Muscle of arm (tissue), 14 donors: ENCODE measurements at places on chromosomes 12 and 14.

DNA sequence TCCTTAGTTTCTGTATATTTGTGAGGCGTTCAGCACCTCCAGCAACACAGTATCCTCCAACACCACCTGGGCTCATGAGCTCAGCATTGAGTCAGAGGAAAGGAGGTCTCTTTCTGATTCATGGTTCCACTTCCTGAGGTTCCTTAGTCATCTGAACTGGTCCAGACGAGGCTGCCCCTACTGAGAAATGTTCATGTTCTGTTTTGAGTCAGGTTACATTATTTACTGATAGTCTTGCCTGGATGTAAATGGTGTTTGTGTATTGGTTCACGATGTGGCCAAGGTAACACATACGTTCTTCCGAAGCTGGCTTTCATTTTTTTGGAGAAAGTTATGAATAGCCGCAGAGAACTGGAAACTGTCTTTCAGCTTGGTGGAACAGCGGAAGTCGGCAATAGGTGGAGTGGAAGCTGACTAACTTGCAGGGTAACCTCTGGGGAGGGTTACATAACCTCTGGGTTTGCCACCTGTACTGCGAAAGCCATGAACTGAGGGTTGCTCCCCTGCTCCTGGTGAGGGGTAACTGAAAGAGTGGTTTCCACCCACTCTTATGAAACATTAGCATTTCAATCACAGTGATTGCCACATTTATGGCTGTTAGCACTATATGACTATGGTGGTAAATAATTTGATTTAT is 42.2 kb upstream of the MANSC4 start:
- no peak for DNase-seq

DNA sequence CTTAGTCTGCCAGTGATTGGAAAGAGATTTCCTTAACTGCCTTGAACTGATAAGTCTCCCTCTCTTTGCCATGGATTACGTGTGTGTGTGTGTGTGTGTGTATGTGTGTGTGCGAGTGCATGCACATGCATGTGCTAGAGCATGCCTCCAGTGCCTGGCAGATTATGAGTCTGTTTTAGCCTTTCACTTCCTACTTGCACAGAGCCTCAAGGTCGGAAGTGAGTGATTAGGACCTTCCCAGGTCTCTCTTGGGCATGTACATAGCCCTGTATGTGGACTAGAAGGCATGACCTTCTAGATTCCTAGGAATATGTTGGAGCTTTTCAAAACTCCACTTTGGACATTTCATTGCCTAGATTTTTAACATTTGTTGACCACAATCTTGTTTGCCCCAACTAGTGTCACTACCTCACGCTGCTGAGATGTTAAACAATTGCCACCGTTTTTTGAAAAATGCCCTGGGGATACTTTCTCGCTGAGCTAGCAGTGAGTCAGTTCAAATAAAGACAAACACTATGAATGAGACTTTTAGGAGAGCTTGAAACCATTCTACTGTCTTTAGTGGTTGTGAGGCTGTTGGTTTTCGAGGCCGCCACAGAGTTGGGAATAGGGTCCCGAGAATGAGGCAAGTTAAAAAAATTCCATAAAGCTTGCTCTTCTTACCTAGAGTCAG is 28.2 kb downstream of the KIAA0586 start:
- no peak for DNase-seq

DNA sequence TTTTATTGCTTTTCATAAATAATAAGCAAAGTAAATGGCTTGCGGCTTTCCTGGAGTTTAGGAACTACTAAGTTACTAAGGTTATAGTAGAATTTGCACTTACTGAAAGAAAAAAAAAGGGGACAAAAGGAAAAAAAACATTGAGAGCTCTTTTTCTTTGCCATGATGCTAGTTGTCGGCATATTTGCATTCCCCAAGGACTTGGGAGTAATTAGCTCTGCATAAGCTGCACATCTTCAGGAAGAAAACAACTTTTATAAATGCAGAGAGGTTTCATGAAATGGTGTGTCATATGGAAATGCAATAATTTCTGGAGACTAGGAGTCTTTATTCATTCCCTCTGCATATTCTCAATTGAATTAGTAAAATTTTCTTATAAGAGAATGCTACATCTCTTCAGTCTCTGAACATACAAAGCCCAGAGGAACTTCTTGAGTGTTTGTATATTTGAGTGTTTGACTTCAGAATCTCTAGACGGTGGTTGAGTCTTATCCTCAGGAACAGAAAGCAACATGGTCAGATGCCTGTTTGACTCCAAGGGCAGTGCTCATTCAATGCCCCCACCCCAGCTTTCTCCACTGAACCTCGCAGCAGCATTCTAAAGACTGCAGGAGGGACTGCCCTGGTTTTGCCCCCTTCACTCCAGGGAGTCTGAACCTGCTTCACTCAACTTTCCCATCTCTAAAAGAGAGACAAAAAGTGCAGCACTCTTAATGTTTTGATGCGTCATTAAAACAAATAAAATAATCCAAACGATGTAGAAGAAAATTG is 158.9 kb upstream of the EEA1 start:
- DNase-seq = no peak

- DNase-seq = no peak
Measured at GRCh38 chr14:77903221-77903620, 103.3 kb downstream of the ADCK1 start.

DNA sequence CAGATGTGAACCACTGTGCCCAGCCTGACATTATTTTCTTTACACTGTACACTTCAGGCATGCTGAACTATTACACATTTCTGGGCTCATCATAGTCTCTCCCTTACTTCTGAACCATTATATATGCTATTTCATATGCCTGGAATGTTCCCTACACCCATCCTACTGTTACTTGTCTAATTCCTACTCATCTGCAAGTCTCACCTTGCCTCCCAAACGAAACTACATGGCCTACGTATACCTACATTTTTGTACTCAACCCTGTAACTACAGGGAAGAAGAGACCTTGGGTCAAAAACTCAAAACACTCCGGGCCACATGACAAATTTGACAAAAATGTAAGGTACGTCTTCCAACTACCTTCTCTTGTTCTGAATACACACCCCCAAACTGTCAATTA is 9.5 kb upstream of the EEA1 start:
- DNase-seq = no peak

DNA sequence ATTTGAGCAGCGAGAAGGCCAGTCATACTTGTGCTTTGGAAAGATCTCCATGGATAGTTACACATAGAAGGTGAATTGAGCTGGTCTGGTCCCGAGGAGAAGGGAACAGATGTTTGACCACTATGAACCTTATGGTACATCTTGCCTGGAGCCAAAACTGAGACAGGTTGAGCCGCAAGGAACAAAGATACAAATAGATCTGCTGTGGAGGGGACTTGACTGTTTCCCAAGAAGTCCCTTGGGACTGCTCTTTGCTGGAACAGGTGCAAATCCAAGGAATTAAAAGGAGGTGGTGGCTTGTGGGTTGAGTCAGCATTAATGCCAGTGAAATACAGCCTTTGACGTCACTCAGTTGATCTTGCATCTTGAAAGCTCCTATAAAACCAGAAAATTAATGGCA is 68.8 kb upstream of the PRIMA1 start:
- no peak for DNase-seq

GRCh38 chr14:64745511-64746091 is 41.4 kb downstream of the PLEKHG3 start:
- no peak for DNase-seq

DNA sequence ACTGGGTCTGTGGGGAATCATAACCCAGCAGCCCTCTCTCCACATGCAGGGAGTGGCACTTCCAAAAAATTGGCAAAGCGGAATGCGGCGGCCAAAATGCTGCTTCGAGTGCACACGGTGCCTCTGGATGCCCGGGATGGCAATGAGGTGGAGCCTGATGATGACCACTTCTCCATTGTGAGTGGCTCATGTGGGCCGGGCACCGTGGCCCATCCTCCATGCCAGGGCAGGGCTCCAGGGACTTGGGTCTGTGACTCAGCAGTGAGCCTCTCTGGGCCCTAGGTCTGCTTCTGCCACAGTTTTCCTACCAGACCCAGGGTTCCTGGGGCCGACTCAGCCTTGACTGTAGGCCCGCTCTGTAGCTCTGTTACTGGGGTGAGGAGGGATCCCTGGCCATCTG is 2.2 kb downstream of the NPFF start:
- DNase-seq = no peak

GRCh38 chr14:89549381-89550125 is 132.5 kb upstream of the FOXN3 start:
- DNase-seq = no peak

DNA sequence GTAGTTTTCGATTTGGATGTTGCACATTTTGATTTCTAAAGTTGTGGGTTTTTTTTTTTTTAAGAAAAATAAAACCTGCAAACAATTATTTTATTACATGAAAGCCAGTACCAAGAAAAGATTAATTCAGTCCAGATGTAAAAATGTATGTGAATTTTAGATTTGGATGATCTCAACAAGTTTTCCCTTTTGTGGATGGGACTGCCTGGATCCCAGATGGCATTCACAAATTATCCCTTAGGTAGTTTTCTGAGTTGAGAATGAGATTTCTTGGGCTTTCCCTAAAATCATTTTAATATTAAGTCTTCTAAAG is 2.8 kb downstream of the FRMD6 start:
- DNase-seq = no peak

GRCh38 chr12:1382826-1383225 is 211.6 kb downstream of the FBXL14 start:
- no peak for DNase-seq

DNA sequence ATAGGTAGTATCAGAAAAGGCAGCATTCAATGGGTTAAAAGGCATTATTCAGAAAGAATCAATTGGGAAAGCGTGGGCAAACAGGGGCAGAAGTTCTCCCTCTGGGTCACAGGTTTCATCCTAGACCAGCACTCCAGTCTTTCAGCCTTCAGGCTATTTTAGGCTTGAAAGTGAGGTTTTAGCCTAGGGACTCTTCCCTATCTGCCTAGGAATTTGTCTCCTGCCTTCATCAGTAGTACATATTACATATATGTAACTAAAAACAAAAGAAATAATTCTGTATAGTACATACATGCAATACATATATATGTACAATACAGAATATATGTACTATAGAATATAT is 34.6 kb upstream of the PCNX1 start:
- DNase-seq = no peak

GRCh38 chr12:98678946-98679610 is 34.0 kb downstream of the APAF1 start:
- no peak for DNase-seq

DNA sequence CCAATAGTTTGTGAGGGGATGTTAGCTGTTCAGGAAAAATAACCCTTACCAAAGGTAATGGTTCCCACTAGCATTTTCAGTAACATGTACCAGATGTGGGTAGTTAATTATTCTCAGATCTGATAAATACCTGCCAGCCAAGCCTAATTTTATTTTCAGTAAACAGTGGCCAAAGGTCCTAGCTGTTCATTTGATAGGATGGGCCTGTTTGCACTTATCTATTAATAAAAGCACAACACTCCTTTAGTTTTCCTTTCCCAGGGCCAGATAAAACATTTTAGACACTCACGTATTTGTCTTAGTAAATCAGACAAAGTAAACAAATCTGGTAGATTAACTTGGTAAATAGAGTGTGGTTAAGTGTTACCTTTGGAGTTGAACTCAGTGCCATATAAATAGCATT is 345.1 kb downstream of the RAD51B start:
- no peak for DNase-seq

- DNase-seq = peak; percentile 79
Measured at GRCh38 chr14:60184146-60184904, 19.1 kb upstream of the DHRS7 start.

DNA sequence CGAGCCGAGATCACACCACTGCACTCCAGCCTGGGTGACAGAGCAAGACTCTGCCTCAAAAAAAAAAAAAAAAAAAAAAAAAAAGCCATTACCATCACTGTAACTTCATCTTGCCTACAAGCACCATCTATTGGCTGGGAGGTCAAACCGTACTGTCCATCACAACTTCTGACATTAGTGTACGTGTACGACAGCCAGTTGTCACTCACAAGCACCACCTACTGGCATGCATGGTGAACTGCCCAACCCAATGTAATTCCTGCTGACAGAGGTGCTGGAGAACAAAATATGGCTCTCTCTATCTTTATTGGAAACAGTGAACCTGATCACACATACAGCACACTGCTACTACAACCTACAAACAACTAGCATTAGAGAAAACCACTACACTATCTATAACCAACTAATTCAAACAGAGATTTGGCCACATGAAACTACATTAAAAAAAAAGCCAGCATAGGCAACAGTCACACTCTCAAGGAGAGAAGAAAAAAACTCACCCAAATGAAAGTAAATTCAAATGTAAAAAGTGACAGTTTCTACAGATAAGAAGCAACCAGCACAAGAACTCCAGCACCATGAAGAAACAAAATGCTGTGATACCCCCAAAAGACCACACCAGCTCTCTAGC is 82.3 kb downstream of the PUS7L start:
- DNase-seq = no peak

GRCh38 chr14:96413526-96413925 is 21.6 kb downstream of the AK7 start:
- no peak for DNase-seq

DNA sequence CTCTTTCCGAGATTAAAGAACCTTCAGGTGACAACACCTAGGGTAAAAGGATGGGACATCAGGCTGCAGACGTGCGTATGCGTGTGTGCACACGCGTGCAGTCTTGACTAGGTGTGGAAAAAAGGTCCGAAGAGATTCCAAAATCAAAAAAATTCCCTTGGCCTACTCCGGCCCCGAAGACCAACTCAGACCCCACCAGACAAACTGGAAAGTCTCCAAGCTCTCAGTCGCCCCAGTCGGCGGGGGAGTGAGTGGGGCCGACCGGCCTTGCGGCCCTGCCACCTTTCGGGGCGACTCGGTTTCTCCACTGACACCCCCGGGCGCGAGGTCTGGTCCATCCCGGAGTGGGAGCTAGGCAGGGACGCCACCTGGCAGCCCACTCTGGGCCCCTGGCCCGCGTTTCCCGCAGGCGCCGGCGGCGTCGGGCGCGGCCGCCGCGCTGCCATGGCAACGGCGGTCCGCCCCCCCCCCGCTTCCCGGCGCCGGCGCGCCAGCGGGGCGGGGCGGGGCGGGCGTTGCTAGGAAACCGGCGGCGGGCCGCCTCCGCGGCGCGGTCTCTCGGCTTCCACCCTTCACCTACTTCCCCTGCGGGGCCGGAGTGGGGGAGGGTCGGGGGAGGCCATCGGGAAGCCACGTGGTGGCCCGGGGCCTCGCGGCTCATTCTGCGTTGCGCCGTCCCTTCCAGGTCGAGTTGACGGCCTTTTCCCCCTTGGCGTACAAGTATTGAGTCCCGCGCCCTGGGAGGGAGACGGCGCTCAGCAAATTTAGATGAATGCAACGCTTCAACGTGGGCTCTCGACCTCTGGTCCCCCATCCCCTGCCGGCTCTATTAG is 253.1 kb downstream of the EFCAB11 start:
- peak; percentile 82 for DNase-seq

- no peak for DNase-seq
Measured at GRCh38 chr14:59204305-59204704, 15.8 kb downstream of the DAAM1 start.

GRCh38 chr12:53443955-53444354 is 2.4 kb downstream of the PRR13 start:
- no peak for DNase-seq
